ENCODE measurements at places on chromosomes 7 and 10.

GRCh38 chr7:154577141-154577873 lies 425.6 kb downstream of the PAXIP1 start:
- DNase-seq: no peak

DNA sequence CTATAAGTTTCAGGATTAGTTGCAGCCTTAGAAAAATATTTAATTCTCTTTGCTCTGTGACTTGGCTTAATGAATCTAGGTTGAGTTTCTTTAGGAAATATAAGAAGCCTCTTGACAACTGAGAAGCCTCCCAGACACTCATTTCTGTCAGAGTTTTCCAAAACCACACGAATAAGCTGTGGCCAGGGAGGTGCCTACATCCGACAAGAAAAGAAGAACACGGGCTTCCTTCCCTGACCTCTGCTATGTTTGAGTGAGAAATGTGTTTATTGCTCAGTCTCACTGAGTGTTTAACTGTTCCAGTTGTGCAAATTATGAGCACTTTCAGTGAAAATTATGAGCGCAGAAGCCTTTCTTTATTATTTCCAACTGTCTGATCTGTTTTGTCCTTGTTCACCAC lies 105.0 kb downstream of the TRIL start:
- no peak for DNase-seq

GRCh38 chr10:97080051-97080776 lies 105.5 kb downstream of the SLIT1 start:
- DNase-seq: no peak

GRCh38 chr7:116671681-116672595 lies at the start of gene MET:
Gene MET (plus strand): TSS chr7:116672196. CDS start chr7:116699085, 26,889 bp downstream.
- no peak for DNase-seq

DNA sequence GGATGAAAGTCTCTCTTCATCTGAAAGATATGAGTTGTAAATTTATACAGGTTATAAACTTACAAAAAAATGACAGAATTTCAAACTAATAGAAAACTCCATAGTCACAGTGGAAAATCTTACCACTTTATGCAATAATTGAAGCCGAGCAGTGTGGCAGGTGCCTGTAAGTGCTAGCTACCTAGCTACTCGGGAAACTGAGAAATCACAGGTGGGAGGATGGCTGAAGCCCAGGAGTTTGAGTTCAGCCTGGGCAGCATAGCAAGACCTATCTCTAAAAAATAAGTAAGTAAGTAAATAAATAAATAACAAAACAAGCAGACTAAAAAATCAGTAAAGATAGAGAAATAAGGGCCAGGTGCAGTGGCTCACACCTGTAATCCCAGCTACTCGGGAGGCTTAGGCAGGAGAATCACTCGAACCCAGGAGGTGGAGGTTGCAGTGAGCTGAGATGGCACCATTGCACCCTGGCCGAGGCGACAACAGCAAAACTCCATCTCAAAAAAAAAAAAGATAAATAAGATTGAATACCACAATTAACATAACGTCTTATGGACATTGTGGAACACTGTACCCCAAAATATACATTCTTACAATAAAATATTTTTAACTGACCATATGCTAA lies 61.9 kb downstream of the TRIM24 start:
- no peak for DNase-seq

DNA sequence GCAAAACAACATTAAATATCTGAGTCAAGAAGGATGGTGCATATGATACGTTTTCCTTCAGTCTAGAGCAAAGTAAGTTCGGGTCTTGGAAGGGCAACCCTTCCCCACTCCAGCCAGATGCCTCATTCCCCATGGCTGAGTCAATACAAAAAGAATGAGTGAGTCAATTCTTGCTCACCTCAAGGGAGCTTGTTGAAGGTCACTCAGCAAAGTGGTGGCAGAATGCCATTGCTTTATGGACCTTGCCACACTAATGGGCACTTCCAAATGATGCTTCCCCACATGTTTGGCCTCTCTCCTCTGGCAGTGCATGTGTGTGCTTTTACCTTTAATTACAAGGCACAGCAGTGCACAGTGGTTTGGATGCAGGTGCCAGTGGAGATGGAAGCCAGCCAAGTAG lies 296.5 kb downstream of the SORCS3 start:
- DNase-seq: no peak

DNA sequence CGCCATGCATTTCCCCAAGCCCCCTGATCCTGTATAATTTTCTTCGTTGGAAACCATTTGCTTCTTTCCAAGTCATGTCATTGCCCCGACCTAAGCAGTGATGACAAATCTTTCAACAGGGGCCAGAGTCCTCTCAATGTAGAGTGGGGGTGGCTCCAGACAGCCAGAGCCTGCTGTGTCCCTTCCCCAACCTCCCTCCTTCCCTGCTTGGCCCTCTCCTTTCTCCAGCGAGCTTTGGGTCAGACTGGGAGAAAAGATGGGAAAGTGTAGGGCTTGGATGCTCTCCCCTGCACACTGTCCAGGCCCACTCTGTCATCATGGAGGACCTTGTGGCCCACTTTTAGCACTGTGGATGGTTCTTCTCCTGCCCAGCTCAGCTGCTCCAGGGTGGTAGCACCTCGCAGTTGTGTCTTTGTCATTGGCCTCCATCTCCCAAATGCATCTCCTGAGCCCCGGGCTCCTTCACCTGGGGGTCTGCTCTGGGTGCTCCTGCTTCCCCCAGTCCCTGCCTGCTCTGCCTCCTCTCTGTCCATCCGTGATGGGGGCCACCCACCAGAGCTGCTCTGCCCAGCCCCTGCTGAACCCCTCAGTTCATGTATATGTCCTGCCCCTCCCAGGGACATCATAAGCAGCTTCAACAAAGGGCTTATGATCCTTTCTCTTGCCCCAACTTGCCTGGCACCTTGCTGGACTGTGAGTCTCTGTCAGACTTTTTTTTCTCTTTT lies 37.5 kb downstream of the BTBD16 start:
- DNase-seq: no peak

All from hematopoietic multipotent progenitor cell treated with erythropoietin and hydrocortisone succinate and interleukin-3 and kit ligand, for 17 days (in vitro differentiated cells).